Progenitor cell of endocrine pancreas (in vitro differentiated cells): ENCODE measurements at places on chromosomes 2 and 18. TPM values are rescaled to one million over a fixed set of nuclear protein-coding genes. Genes with fewer than 3 reads are reported as not detected.

GRCh38 chr18:13629841-13630715 is 96.3 kb downstream of the FAM210A start:
- H3K4me3 ChIP-seq: no peak overlapping the region
- no peak overlapping the region for H3K27ac ChIP-seq
- DNase-seq: peak; percentile 31
- peaks cover 2% of the 10 kb centered on the region for H3K27me3 ChIP-seq

GRCh38 chr2:46737577-46737976 is 178.0 kb downstream of the MCFD2 start:
- peaks cover 12% of the 10 kb centered on the region for H3K4me1 ChIP-seq
- no peak overlapping the region for H3K4me3 ChIP-seq
- H3K27ac ChIP-seq: no peak overlapping the region
- H3K27me3 ChIP-seq: no peaks in the 10 kb centered on the region

Gene BUB1
- total RNA-seq: 25.4 and 26.8 TPM in 2 replicates

Gene SCN3A
- total RNA-seq: 4.7 and 5.3 TPM in 2 replicates

Gene SFT2D3
- total RNA-seq: 13.7 and 15.3 TPM in 2 replicates

DNA sequence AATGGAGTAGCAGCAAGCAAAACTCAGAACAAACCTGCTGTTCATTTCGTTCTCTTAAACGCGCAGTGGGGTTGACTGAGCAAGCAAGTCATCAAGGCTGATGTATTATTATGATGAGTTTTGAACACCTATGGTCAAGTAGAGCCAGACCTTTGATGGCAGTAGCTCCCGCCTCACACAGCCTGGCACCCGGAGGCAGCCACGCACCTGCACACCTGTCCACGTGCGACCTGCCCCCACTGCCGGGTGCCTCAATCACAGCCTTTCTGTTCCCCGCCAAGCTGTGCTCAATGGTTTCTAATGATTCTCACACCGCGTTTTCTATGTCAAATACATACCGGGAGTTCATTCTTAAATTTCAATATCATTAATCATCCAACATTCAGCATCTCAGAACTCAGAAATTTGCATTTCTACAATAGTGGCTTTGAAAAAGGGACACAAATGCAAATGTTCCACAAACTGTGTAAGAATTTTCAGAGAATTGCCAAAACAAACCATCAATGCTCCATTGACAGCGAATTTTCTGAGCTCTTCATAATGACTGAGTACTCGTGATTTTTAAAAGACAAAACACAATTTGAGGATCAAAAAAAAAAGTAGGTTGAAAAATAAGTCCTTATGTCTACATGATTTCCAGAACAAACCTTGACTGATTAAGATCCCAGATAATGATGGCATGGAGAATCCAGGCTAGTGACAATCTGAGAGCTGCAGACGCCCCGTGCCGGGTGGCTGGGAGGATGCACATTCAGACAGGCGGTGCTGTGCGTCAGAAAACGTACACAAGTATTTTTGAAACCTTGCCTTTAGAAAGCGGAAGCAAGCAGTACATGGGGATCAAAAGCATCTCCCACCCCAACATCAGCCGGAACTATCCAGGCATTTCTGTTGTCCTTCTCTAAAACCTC is 56.6 kb downstream of the HDAC4 start:
- H3K36me3 ChIP-seq: peaks cover 2% of the 10 kb centered on the region
- H3K27me3 ChIP-seq: no peaks in the 10 kb centered on the region
- H3K27ac ChIP-seq: no peak overlapping the region
- no peak for DNase-seq
- H3K4me1 ChIP-seq: no peaks in the 10 kb centered on the region

GRCh38 chr2:41879235-41879916 is 168.4 kb upstream of the PKDCC start:
- peak overlapping the region; percentile 1 for H3K4me3 ChIP-seq

Gene CNDP1
- 0.29 and 0.38 TPM in 2 replicates for total RNA-seq

GRCh38 chr2:38074058-38074763 is 1.7 kb downstream of the CYP1B1 start:
- peaks cover 1% of the 10 kb centered on the region for H3K36me3 ChIP-seq
- H3K27me3 ChIP-seq: peaks cover 67% of the 10 kb centered on the region
- peak; percentile 11 for DNase-seq
- H3K4me1 ChIP-seq: peaks cover 16% of the 10 kb centered on the region
- peak overlapping the region; percentile 56 for H3K4me3 ChIP-seq

GRCh38 chr2:28958689-28959088 is 22.4 kb upstream of the TOGARAM2 start:
- no peaks in the 10 kb centered on the region for H3K27me3 ChIP-seq
- H3K4me3 ChIP-seq: no peak overlapping the region
- no peak for DNase-seq
- no peak overlapping the region for H3K27ac ChIP-seq
- H3K4me1 ChIP-seq: peaks cover 7% of the 10 kb centered on the region

- no peaks in the 10 kb centered on the region for H3K4me1 ChIP-seq
- H3K36me3 ChIP-seq: peaks cover 5% of the 10 kb centered on the region
- peaks cover 2% of the 10 kb centered on the region for H3K27me3 ChIP-seq
- no peak overlapping the region for H3K4me3 ChIP-seq
Observed at GRCh38 chr18:50446629-50447028, 71.8 kb downstream of the SKA1 start.

Gene TSPYL6
- not detected in 2 replicates for total RNA-seq

DNA sequence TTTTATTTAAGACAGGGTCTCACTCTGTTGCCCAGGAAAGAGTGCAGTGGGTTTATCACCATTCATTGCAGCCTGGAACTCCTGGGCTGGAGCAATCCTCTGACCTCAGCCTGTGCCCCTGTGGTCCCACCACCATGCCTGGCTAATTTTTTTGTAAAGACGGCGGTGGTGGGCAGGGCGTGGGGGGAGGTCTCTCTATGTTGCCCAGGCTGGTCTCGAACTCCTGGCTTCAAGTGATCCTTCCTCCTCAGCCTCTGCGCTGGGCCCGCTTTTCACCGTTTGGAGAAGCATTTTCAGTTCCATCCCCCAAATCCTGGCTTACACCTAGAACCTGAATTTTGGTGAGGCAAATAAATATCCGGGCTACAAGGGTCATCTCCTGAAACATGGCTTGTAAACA is 1.4 kb upstream of the ATP5F1A start:
- H3K4me1 ChIP-seq: peaks cover 13% of the 10 kb centered on the region
- H3K27ac ChIP-seq: no peak overlapping the region
- H3K4me3 ChIP-seq: no peak overlapping the region
- no peaks in the 10 kb centered on the region for H3K27me3 ChIP-seq

Gene PPP1R7
- total RNA-seq: 46.5 and 49.9 TPM in 2 replicates

DNA sequence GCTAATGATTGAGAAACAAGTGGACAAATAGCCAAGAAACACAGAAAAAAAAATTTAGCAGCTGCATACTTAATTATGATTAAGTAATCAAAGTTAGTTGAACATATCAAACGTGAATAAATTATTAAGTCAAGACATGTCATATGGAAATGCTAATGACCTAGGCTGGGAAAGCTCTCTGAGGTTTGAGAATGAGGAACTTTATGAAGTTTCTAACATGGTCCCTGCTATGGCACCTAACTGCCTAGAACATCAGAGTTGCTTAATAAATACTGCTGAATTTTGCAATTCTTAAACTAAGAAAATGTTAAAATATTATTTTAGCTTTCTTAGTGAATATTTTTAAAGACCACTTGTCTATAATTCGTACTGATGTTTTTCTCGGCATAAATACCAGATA is 99.8 kb downstream of the AFF3 start:
- H3K27ac ChIP-seq: no peak overlapping the region
- H3K4me3 ChIP-seq: no peak overlapping the region
- H3K36me3 ChIP-seq: no peaks in the 10 kb centered on the region
- peaks cover 20% of the 10 kb centered on the region for H3K27me3 ChIP-seq
- DNase-seq: no peak
- peaks cover 16% of the 10 kb centered on the region for H3K4me1 ChIP-seq
